Hippocampal formation (tissue), 2 donors: ENCODE measurements at places on chromosomes 6 and 20.

GRCh38 chr20:57795977-57796560 is 86.3 kb upstream of the PMEPA1 start:
- DNase-seq = no peak

GRCh38 chr6:127118298-127119101 is at the start of gene RSPO3:
RSPO3 (plus strand) TSS chr6:127118671; CDS start chr6:127119193, 522 bp downstream.
- DNase-seq = no peak

GRCh38 chr6:25181923-25182322 is 97.3 kb upstream of the CARMIL1 start:
- no peak for DNase-seq

DNA sequence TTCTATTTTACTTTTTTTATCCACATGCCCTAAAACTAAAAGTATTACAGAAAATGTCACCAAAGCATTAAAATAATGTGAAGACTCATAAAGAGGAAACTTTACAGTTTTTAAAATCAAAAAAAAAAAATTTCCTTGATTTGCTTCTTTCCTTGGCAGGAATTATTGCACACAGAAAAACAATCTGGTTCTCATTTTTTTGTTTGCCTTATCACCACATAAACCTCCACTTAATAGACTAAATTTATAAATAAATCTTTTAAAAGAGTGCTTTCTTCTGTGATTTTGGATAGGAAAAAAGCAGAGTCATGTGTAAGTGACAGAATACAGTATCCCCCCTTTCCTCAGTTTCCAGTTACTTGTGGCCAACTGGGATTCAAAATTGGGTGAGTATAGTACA is 695.1 kb upstream of the CITED2 start:
- no peak for DNase-seq

- no peak for DNase-seq
These were observed 7.8 kb upstream of the BTN3A1 start for GRCh38 chr6:26394289-26394688.
